Tongue (tissue), 3 donors: ENCODE measurements at places on chromosomes 2 and 18. TPM values are rescaled to one million over a fixed set of nuclear protein-coding genes. Genes with fewer than 3 reads are reported as not detected.

CTAGE1 gene
- not detected for total RNA-seq

TMEM37 gene
- 3.1 TPM for total RNA-seq

TRIB2 gene
- total RNA-seq: 44.8 TPM

RIT2 gene
- not detected for total RNA-seq

DSG4 gene
- total RNA-seq: not detected

DCDC2C gene
- not detected for total RNA-seq

ACMSD gene
- not detected for total RNA-seq

CD8B2 gene
- not detected for total RNA-seq

TMEM200C gene
- 1.4 TPM for total RNA-seq

POMC gene
- total RNA-seq: 7.7 TPM

SPAG16 gene
- total RNA-seq: 32.6 TPM

MOGAT1 gene
- total RNA-seq: not detected

GRCh38 chr2:221245045-221245444 lies 327.1 kb downstream of the EPHA4 start:
- DNase-seq: no peak

GRCh38 chr18:11042247-11042646 lies 107.1 kb downstream of the PIEZO2 start:
- DNase-seq: no peak

GRCh38 chr2:38315707-38316333 lies 61.3 kb downstream of the ATL2 start:
- DNase-seq: peak; percentile 83

DNA sequence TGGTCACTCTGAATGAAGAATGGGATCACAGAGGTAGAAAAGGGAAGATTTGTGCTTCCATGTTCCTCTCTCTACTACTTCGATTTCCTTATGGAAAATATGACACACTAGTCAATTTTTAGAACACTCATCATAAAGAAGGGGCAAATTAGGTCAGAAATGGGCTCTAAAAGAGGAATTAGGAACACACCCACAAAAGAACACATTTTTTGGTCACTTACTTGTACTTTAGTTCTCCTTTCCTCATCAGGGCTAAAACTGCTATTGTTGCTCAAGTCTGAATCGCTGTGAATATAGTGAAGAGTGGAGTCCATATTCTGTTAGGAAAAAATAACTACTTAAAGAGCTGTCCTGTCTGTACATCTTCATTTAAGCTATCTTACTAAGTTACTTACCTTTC lies 52.6 kb downstream of the PPP4R1 start:
- DNase-seq: no peak

DNA sequence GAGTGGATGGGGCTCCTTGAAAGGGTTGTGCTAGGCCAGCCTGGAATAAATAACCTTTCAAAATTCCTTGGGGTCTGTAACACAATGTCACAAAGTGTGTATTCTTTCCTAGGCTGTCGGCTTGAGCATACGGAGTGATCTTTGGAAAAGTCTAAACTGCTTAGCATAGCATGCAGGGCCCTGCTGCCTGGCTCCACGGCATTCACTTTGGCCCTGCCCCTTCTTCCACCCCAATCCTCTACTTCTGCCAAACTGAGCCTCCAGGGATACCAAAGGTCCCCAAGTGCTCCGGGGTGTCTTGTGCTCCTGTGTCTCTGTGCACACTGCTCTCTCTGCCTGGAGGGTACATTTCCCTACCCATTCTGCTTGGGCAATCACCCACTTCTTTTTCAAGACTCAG lies 196.1 kb downstream of the LTBP1 start:
- DNase-seq: no peak

DNA sequence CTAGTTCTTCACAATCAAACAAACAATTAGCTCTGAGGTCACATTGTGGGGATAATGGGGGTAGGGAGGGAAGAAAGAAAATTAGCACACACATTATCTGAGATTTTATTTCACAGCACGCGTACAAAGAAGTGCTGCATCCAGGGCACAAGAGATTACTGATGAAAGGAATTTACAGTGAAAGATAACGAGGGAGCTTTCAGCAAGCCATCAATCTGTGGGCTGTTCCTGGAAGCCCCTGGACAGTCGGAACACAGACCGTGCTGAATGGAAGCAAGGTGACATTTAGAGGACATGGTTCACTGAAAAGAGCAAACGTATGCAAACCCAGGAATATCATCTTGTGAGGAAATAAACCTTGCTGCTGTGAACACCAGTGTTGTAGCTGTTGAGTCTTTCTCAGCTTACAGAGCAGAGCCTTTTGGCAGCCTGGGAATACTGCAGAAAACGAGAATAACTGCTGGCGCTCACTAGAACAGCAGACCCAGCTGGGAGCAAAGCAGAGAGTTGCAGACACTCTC lies 63.2 kb downstream of the SCG2 start:
- peak; percentile 63 for DNase-seq

DNA sequence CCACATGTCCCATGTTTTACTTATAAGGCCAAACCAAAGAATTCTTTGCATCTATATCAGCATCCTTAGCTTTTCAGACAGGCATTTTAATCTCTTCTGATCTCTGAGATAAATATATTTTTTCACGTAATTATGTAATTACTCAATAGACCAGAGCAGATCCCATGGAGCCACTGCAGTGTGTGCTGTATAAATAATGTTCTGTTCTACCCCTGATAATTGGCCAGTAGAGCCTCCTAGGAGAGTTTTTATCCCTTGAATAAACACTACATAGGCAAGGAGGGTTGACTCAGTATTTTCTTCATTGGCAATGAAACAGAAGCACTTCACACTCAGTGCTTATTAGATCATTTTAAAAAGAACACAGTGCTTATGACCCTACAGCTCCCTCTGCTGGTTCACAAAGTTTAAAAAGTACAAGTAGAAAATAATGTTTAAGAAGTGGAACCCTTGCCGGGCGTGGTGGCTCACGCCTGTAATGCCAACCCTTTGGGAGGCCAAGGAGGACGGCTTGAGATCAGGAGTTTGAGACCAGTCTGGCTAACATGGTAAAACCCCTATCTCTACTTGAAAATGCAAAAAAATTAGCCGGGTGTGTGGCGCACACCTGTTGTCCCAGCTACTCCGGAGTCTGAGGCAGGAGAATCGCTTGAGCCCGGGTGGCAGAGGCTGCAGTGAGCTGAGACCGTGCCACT lies 91.9 kb downstream of the PPP1R1C start:
- peak; percentile 81 for DNase-seq

DNA sequence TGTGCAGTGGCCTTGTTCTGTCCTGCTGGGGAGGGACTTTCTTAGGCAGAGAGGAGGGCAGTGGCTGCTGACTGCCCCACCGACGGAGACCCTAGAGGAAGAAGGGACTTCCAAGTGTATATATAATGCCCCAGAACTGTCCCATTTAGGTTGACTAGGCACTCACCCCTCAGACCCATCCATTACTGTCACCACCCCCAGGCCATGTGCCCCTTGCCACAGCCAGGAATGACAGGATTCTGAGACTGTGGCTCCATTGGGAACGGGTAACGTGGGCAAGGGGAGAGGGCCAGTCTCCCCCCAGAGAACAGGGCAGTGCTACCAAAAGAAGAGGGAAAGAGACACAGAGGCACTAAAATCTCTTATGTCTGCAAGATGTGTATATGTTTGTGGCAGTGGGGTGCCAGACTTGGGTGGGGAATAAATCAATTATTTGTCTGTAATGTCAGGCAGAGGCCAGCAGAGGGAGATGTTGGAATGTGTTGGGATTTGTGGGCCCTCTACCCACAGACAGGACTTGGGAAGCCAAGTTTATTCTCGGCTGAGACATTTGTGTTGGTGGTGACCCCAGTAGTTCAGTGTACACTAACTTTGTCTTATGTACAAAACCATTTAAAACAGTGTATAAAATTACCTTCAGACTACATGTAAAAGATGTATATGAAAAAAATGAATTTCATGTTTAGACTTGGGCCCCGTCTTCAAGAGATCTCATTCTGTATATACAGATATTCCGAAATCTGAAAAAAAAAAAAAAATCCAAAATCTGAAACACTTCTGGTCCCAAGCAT lies 24.0 kb upstream of the TMEM37 start:
- DNase-seq: peak; percentile 81

- no peak for DNase-seq
These were observed 95.4 kb downstream of the PMS1 start for GRCh38 chr2:189879716-189880081.

DNA sequence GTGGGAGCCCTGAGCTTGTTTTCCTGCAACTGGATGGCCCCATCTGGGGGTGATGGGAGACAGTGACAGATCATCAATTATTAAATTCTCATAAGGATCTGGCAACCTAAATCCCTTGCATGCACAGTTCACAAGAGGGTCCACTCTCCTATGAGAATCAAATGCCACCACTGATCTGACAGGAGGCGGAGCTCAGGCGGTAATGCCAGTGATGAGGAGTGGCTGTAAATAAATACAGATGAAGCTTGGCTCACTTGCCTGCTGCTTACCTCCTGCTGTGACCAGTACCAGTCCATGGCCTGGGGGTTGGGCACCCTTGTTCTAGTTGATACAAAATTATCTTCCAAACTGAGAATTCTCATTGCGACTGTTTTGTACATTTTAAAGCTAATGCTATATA lies 258.6 kb downstream of the CTNNA2 start:
- DNase-seq: no peak

DNA sequence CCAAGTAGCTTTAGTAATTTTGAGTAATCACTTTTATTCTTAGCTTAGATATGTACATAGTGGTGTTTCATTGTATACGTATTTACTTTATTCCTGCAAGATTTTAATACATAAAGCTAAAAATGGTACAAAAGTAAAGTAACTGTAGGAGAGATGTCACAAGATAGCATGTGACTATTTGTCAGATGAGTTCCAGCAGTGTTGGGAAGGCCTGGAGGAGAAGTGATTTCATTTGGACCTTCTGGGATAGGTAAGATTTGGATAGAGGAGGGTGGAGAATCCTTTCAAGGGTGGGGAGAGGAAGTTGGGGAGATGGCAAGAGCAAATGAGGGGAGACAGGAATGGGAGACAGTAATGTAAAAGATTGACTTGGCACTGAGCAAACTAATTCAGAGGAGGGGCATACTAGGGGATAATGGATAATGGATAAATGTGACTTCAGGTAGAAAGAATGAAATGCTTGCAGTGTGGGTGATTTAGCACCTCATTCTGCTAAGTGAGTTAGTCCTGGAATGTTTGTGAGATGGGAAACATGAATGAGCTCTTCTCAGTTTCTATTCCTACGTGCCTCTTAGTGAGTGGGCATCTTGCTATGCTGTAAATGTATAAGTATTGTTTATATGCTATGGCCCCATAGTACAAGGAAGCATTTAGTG lies 10.5 kb downstream of the WDR43 start:
- DNase-seq: no peak

DNA sequence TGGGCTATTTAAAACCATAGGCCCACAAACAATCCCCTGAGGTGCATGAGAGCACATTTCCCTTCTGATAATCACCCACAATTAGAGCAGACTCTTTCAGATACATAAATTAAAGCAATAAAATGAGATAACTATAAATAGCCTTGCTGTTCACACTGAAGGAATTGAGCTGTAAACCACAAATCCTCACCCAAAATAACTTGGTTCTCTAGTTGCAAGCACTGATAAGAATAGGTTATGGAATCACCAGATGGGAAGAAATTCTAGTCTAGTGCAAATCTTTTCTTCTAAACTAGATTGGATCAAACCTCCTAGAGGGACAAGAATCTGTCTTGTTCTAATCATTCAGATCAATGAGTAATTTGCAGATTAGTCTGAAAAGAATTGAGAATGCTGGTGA lies 64.6 kb downstream of the NAB1 start:
- no peak for DNase-seq

- no peak for DNase-seq
These were observed 5.1 kb downstream of the COMMD1 start for GRCh38 chr2:61910603-61911002.

- DNase-seq: no peak
These were observed 128.1 kb upstream of the RBMS1 start for GRCh38 chr2:160621748-160622147.

- no peak for DNase-seq
These were observed 12.2 kb upstream of the ME2 start for GRCh38 chr18:50866765-50867164.

GRCh38 chr2:134676960-134677359 lies 41.8 kb downstream of the TMEM163 start:
- no peak for DNase-seq

- DNase-seq: no peak
These were observed 12.9 kb upstream of the MRO start for GRCh38 chr18:50832754-50833153.

DNA sequence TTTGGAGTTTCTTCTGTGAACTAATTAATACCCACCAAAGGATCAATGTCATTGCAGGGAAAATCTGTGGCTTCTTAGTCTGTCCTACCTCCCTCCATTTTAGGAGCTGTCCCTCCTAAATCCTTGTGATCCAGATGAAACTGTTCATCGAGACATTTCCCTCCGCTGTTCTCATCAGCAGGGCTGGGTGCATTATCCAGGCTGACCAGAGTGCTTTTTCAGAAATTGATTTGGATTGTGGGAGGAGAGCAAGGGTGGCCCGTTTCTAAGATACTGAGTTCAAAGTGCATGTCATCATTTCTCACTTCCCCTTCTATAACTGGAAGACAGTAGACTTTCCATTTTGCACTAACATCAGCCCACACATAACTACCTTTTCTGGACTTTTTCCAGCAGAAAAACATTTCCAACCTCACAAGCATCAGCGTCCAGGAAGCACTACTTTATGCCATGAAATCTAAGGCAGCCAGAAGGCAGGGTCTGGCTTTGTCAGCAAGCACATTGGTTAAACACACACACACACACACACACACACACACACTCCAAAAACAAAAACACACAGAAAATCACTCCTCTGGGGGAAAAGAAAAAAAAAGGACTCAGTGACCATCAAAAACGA lies 94.1 kb downstream of the ANKRD44 start:
- DNase-seq: no peak

GRCh38 chr2:3585261-3586109 lies 9.4 kb upstream of the COLEC11 start:
- DNase-seq: peak; percentile 75

DNA sequence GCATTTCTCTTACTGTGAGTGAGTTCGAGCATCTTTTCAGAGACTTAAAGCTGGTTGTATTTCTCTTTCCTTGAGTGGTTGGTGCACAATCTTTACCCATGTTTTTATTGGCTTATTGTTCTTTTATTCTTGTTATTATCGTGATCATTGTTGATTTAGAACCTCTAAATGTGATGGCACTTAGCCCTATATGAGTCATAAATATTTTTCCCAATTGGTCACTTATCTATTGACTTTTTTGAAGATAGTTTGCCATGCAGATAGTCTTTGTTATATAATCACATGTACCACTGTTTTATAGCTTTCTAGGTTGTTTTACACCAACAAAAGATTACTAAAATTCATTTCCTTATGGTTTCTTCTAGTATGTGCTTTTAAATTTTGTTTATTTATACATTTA lies 141.6 kb upstream of the MSH6 start:
- no peak for DNase-seq
